Right ventricle myocardium superior (tissue), 1 donor: ENCODE measurements at places on chromosomes 11 and 22.
A peak's percentile ranks its signal among the peaks of the same experiment; 100 is the strongest.

- DNase-seq = no peak
Measured at GRCh38 chr22:28670161-28670560, 9.5 kb downstream of the TTC28 start.

DNA sequence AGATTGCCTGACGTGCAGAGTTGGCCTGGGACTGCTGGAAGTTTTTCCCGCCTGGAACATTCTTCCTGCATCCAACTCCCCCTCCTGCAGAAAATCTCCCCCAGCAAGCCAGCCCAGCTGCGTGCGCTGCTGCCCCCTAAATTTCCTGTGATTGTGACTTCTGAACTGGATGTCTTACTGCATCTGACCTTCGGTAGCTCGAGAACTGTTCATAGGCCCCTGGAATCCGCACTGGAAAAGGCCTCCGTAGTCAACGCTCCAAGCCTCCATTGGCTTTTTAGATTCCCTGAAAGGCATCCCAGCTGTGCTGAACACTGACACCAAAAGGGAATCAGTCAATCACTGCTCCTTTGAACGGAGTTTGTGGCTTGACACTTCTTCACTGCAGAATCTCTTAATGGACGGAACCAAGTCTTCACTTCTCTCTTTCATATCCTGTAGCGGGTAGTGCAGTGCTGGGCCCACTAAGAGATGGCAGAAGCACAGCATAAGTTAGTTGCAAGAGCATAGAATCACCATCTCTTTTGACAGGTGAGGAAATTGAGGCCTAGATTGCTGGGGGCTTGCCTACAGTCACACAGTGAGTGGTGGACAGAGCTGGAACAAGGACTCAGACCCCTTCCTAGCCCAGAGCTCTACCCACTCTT is 14.2 kb upstream of the RASD2 start:
- no peak for DNase-seq

- no peak for DNase-seq
Measured at GRCh38 chr11:122572592-122572991, 82.9 kb upstream of the UBASH3B start.

GRCh38 chr11:73454987-73455386 is 78.8 kb downstream of the RELT start:
- peak; percentile 41 for DNase-seq

GRCh38 chr11:131889146-131889577 is 518.7 kb downstream of the NTM start:
- no peak for DNase-seq

DNA sequence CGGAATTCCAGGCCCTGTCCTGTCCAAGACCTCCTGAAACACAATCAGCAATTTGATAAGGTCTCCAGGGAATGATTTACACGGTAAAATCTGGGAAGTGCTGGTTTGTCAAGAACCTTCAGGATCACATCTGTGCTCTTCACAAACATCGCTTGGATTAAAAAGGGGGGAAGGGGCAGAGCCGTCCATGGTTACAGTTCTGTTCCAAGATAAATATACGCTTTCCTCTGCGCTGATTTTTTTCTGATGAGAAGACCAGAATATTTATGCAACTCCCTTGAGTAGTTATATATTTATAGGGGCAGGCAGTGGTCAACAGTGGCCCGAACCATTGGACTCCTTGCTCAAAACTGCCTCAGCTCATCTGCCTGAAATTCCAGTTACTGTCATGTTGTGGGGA is 9.2 kb upstream of the APOL5 start:
- DNase-seq = no peak

- DNase-seq = no peak
Measured at GRCh38 chr11:83241291-83241946, 44.7 kb downstream of the CCDC90B start.

- DNase-seq = no peak
Measured at GRCh38 chr11:92789761-92790160, 179.7 kb upstream of the MTNR1B start.

DNA sequence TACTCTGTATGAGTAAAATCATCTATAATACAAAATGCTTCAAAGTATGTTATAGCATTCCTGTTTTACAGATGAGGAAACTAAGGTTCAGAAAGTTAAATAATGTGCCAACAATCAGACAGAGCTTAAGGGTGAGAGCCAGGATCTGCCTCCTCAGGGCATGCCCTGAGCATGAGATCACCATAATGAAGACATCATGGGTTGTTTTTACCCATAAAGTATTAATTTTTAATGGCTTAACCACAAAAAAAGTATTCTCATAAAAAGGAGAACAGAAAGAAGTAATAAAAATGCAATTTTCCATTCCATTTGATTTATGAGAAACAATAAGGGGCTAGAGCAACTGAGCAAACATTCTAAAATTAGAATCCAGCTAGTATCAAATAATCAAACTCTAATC is 534.3 kb upstream of the ARHGAP42 start:
- no peak for DNase-seq

GRCh38 chr11:121595717-121596161 is 143.0 kb upstream of the SORL1-AS1 start:
- no peak for DNase-seq

DNA sequence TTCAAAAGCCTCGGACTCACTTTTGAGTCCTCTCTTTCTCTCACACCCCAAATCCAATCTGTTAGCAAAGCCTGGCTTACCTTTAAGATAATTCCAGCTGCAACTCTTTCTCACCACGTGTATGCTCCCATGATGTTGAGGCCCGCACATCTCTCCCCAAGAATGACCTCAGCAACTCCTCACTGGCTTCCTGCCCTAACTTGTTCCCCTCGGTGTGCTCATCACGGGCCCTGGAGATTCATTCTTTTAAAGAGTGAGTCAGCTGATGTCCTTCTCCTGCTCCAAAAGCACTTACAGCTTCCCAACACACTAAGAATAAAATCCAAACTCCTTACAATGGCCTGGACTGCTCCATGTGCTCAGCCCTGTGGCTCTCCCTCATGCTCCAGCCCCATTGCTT is 1041.3 kb downstream of the OPCML start:
- DNase-seq = no peak

DNA sequence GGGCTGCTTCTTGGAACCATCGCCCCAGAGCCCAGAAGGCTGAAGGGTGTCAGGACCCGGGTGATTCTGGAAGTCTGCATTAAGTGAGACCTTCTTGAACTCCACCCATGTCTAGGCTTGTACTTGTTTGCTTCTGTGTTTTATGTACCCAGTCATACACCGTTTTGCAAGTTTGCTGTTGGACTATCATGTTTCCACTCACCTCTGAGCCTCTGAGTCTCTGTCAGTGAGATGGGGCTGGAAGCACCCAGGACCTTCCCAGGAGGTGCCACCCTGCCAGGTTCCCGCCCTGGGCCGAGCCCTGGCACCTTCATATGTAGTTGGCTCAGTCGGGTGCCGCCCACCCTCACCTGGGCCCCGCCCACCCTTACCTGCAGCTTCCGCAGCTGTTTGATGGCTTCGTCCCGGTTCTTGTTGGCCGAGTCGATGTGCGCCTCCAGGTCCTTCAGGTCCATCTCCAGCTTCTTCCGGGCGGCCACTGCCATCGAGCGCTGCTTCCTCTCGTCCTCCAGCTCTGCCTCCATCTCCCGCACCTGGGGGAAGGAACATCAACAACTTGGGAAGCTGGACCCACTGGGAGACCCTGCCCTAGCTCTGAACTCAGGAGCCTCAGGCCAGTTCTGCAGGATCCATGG is 35.1 kb downstream of the APOL1 start:
- peak; percentile 35 for DNase-seq

- DNase-seq = no peak
Measured at GRCh38 chr11:130766650-130767565, 149.4 kb downstream of the SNX19 start.

GRCh38 chr11:5369789-5370188 is 13.8 kb upstream of the OR51M1 start:
- no peak for DNase-seq

- no peak for DNase-seq
Measured at GRCh38 chr11:10653946-10654810, 39.4 kb downstream of the IRAG1 start.

GRCh38 chr11:43955381-43956118 is 13.1 kb downstream of the C11orf96 start:
- no peak for DNase-seq

DNA sequence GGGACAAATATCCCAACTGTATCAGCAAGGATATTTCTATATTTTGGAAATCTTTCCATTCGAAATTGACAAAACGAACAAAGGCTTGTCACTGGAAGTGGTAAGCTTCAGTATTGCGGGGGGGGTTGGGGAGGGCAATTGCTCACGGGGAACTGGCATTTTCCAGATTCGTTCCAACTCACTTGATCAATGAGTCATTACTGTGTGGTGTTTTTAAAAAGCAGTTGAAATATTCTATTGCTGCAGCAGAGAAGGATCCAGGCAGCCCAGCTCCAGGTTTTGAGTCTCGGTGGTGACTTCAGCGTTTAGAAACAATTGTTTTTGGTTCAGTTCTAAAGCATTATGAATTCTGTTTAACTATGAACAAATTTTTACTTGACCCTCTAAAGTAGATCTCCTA is 33.8 kb upstream of the FBLN1 start:
- no peak for DNase-seq

GRCh38 chr22:42323971-42324370 is 53.5 kb upstream of the TCF20 start:
- DNase-seq = no peak

- no peak for DNase-seq
Measured at GRCh38 chr11:1305501-1306056, 3.9 kb downstream of the TOLLIP start.

GRCh38 chr11:47617417-47617809 is 23.2 kb upstream of the C1QTNF4 start:
- DNase-seq = no peak

GRCh38 chr11:35978183-35978582 is 34.3 kb downstream of the LDLRAD3 start:
- DNase-seq = no peak

DNA sequence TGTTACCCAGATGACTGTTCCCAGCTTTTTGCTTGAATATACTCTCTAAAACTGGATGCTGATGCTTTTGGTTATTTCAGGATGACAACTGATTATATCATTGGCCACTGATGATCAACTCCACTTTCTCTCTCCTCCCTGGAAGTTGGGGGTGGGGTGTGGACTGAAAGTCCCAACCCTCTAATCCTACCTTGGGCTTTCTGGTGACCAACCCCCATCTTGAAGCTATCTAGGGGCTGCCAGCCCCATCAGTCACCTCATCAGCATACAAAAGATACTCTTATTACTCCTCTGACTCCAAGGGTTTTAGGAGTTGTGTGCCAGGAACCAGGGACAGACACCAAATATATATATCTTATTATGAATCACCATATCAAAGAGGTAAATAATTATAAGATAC is 69.3 kb downstream of the SLC25A17 start:
- DNase-seq = no peak

DNA sequence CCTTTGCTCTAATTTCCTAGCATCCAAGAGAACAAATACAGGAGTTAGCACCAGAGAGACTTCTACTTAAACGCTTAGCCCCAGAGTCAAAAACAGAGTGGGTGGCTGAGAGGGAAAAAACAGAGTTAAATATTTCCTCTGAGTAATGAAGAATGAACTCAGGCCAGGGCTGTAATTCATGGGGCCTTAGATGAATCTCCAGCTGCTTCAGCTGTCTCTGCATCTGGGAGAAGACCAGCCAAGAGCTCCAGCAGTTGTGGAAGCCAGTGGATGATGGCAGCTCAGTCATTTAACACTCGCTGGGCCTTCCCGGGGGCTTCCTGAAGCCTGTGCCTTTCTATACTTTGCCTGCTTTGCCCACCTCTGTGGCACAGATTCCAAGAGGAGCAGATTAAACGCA is 5.7 kb upstream of the ADAMTS15 start:
- no peak for DNase-seq

DNA sequence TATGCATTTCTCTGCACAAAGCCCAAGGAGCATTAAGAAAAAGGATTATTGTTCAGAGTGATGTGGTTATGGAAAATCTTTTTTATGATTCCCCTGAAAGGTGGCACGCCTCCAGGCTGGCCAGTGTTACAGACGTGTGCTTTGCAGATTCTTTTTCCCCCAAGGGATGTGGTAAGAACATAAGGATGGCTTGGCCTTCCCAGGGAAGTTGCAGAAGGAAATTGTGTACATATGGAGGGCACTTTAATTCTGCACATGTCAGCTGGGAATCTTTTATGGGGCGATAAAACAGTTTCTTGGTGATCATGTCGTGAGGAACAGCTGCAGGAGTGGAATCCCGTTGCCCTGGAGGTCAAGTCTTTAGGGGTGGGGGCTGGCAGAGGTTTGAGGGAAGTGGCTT is 9.7 kb downstream of the SMARCB1 start:
- no peak for DNase-seq

- no peak for DNase-seq
Measured at GRCh38 chr11:77019976-77020595, 14.1 kb upstream of the B3GNT6 start.

- DNase-seq = no peak
Measured at GRCh38 chr11:114651145-114651718, 27.1 kb upstream of the NXPE2 start.

DNA sequence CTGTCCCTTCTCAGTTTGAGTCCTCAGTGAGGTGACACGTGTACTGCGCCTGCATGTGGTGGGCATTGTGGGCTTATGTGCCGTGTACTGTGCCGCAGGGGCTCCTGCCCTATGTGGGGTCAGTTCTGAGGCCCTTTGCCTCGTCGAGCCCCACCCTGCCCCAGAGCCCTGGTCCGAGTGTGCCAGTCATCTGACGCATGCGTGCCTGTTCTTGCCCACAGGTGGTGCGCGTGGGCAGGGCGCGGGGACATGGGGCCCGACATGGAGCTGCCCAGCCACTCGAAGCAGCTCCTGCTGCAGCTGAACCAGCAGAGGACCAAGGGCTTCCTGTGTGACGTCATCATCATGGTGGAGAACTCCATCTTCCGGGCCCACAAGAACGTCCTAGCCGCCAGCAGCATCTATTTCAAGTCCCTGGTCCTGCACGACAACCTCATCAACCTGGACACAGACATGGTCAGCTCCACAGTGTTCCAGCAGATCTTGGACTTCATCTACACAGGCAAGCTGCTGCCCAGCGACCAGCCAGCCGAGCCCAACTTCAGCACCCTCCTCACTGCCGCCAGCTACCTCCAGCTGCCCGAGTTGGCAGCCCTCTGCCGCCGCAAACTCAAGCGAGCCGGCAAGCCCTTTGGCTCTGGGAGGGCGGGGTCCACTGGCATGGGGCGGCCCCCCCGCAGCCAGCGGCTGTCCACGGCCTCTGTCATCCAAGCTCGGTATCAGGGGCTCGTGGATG is 22.3 kb upstream of the TMEM191C start:
- DNase-seq = peak; percentile 31

DNA sequence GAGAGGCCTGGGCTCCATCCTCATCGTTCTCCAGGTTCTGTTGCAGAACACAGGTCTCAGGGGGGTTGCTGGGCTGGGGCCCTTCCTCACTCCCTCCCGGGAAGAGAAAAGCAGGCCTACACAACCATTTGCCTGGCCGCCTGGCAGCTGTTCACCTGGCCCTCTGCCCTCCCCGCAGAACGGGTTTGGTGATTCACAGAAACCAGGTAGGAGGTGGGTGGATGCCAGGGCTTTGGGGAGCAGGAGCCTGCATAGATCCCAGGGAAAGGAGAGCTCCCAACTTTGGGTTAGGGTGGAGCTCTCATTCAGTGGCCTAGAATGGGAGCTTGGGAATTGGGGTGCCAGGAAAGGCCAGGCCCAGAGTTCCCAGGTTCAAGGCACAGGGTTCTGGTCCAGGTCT is 995 bp downstream of the TMEM134 start:
- peak; percentile 43 for DNase-seq
